ENCODE measurements at places on chromosomes 16 and 17.

GRCh38 chr16:13041646-13042290 is 140.4 kb downstream of the SHISA9 start:
- no peak for DNase-seq

- DNase-seq, result no peak
Observed at GRCh38 chr17:8273884-8274444, 14.5 kb upstream of the RANGRF start.

DNA sequence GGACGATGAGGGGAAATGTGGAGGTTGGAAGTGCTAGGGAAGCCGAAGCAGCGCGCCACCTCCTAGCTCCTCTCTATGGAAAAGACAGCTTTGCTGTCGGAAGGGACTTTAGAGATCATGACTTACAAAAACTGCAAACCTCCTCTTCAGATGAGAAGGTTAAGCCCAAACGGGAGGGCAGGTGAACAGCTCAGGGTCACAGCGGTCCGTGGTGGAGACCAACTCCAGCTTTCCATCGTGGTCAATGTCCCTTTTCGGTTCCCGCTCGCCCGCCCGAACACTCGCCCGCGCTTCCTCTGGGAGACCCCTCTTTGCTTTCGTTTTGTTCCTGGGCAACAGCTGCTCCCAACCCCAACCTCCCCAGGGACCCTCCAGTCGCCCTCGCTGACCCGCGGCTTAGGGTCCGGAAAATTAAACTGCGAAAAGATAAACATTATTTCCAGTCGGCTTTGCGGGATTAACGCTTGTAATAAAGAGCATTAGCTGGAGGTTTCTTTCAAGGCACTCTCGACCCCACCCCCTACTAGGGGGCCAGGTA is 7.7 kb downstream of the IRX6 start:
- no peak for DNase-seq

DNA sequence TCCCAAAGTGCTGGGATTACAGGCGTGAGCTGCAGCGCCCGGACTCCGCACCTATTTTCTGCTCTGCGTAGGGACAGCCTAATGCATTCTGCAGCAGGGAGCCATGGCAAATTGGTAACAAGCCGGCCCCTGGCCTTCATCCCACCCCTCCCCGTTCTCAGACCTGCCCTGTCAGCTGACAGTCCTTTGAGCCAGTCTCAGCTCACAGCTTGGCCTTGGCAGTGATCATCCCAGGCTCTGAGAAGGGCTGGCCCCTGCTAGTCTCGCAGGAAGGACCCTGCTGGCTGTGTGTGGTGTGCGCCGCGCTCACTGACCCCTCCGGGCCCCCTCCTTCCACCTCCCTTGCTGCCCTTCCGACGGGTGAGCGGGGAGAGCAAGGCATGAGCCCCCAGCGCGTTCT is 10.3 kb upstream of the NPTX1 start:
- no peak for DNase-seq

DNA sequence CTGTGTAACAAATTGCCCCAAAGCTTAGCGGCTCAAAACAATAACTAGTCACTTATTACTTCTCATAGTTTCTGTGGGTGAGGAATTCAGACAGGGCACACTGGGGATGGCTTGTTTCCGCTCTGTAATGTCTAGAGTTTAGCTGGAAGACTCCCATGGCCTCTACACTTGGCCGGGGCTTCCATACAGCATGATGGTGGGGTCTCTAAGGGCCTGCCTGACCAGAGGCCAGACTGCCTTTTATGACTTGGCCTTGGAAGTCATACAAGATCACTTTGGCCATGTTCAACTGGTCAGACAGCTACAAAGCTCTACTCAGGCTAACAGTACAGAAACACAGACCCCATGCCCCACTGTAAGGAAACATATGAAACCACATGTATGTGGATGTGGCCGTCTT is 8.2 kb downstream of the GLP2R start:
- no peak for DNase-seq

- DNase-seq, result no peak
Observed at GRCh38 chr16:27974896-27975540, 88.5 kb downstream of the GSG1L start.

- DNase-seq, result no peak
Observed at GRCh38 chr16:73142053-73142854, 94.3 kb upstream of the ZFHX3 start.

DNA sequence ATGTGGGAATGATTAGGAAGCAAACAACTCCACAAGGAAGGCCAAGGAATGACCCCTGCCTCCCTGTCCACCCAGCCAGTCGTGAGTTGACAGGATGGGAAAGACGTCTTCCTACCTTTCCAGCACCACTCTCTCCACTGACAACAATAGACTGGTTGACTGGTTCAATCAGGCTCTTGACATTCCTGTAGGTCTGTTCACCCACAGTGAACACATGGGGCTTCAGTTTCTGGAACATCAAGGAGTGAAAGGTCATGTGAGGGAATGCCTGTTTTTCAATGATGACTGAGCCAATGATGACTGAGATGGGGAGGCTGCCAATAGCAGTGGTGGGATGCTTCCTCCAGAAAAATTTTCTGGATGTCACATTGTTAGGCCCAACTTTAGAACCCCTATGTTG is 9.6 kb downstream of the MYO19 start:
- DNase-seq, result no peak

- no peak for DNase-seq
Observed at GRCh38 chr16:65481956-65482355, 360.1 kb upstream of the CDH11 start.

DNA sequence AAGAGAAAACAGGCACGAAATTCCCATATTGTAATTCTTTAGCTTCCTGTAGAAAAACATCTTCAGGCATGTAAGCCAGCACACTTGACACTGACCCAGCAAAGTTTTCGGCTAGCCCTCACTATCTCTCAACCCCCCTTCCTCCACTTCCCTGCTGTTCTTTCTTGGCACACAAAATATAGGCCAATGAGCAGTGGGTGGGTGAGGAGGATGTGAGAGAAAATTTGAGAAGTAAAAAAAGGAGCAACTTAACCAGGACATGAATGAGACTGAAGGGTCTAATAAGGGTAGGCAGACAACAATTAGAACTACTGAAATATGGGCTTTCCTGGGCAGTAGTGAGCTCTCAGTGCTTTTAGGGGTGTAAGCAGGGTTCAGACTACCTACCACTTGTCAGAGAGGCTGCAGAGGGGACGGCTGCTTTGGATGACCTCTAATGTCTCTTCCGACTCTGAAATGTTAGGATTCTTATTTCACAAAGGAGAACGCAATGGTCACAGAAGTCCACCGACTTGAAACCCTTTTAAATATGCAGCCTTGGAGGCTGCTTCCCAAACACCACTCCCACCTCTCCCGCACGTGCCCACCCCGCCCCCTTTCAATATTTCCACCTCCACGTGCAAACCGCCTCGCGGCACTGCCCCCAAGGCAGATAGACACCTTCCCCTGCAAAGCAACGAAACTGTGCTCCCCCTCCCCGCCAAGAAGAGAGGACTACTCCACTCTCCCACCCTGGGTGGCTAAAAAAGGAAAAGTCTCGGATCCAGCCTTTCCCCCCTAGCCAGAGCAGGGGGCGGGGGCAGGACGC is 889 bp downstream of the MBTD1 start:
- peak; percentile 2 for DNase-seq
